HS-5 (cell line): ENCODE measurements at places on chromosomes 6 and 20.

DNA sequence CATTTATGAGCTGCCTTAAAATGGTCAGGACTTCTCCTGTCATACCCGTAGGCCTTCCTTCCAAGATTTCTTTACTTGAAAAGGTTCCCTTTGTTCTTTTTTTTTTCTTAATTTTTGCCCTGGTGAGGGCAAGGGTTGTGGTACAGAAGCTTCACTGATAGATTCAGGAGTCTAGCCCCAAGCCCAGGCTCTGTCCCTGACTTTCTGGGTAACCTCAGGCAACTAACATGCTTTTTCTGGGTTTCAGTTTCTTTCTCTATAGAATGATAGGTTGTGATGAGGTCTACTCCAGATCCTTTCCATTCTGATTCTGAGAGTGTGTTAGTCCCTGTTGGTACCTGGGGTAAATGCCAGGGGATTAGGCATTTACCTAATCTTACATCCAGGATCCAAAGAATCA is 21.2 kb downstream of the SNPH start:
- DNase-seq, result no peak

DNA sequence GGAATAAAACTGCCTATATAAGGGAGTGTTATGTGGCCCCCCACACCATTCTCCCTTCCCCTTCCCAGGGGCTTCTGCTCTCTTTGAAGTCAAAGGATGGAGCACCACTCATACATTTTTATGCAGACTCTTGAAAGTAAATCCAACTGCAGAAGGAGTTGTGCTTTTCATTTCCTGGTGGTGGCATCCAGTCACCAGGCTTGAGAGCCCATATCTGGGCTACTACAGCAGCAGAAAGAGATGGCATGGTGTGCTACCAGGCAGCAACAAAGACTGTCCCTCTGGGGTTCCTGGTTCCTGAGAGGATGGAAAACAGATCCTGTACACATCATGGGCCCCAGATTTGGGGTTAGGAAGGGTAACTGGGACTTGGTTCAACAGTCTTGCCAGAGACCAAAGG is 226.4 kb downstream of the CLIC5 start:
- no peak for DNase-seq

DNA sequence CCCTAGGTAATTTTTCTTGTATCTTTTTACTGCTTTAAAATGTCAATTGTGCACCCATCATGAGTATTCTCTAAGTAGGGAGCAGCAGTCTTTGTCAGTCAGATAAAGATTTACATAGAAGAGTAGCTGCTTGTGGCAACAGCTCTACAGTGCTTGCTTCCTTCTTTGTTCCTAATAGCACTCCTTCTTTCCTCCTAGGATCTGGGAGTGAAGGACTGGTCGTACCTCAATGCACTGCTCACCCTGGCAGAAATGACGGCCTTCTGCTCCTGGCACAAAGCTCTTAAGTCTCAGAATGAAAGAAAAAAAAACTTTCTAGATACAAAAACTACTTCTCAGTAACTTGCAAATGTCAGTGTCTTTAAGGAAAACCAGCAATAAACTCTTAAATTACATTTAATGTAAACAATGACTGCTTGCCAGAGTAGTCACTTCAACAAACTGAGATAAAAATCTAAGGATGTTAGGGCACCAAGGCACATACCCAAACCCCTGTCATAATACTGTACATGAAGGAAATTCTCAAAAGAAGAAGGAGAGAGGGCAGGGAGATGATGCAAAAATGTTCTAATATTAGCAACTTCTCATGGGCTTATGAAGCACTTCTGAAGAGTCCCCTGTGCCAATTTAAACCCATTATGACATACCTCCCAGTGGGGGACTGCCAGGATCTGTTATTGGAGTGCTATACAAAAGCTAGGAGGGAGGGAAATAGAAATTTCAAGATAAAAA is 34.0 kb downstream of the NCOA6 start:
- no peak for DNase-seq

GRCh38 chr6:74256781-74257180 is 560.8 kb downstream of the CD109 start:
- DNase-seq, result no peak

DNA sequence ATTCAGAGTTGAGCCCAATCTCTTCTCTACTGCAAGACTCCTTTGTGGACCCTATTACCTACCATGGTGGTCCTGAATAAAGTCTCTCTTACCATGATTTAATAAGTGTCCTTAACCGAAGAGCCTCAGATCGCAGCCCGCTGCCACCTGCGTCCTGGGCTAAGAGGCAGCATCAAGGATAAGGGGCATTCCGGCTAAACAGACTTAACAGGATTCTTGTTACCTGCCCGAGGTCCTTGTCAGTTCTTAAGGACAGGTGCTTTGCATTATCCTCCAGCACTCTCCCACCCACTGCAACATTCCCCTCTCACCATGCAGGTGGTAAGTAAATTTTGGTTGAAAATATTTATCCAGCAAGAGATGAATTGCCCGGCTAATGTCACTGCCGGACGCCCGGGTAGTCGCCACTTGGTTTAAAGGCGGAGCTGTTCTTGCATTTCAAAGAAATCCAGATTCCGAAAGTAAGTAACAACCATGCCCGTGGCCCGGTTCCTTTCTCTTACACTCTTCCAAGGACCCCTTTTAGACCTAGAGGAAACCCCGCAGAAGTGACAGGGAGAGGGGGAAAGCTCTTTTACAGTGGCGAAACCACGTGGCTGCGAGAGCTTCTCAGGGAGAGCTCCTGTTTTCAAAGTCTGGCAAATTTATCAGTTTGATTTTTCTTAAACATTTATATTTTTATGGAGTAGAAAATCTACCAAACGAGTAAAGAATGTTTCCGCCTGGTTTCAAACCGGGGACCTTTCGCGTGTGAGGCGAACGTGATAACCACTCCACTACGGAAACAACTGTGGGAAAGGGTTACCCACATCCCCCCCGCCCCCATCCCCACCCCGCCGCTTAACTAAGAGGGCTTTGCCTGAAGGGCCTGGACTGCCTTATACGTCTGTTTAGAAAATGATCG is 41.9 kb upstream of the PRSS16 start:
- no peak for DNase-seq

GRCh38 chr20:17571153-17571527 is 1.3 kb downstream of the DSTN start:
- no peak for DNase-seq

GRCh38 chr20:37274851-37275524 is 13.4 kb upstream of the GHRH start:
- DNase-seq, result no peak

- no peak for DNase-seq
Observed at GRCh38 chr20:18156045-18156444, 18.4 kb downstream of the KAT14 start.
